ENCODE measurements at places on chromosomes 7 and 10.
A peak's percentile ranks its signal among the peaks of the same experiment; 100 is the strongest.

- no peak for DNase-seq
Measured at GRCh38 chr7:146479040-146479439, 362.4 kb downstream of the CNTNAP2 start.

DNA sequence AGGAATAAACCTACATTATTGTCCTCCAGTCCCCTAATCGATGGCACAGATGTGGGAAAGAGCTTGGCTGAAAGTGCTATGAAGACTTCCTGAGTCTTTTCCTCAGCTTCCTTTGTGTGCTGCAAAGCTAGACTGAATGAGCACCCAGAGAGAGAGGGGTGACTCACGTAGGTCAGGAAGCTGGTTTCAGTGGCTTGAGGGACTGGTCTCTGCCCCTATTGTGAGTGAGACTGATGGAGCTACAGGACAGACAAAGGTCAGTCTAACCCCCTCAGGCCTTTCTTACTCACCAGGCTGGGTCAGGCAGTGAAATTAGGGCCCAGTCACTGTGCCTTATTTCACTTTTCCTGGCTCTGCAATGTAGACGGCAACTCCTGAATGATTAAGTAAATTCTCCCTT, 171.1 kb upstream of the GRB10 start:
- DNase-seq = no peak

GRCh38 chr7:79317728-79318127, 135.7 kb downstream of the MAGI2 start:
- no peak for DNase-seq

GRCh38 chr10:88934900-88935672, 17.5 kb downstream of the ACTA2 start:
- peak; percentile 58 for DNase-seq

DNA sequence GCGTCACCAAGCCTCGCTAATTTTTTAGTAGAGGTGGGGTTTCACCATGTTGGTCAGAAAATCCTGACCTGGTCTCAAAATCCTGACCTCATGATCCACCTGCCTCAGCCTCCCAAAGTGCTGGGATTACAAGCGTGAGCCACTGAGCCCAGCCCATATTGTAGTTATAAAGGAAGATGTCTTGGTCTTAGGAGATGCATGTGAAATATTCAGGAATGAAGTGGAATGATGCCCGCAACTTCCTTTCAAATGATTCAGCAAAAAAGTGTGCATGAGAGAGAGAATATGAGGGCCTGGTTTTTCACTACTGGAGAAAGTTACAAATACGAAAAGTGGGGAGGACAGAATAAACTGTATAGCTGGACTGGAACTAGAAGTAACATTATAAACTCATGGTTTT, 15.9 kb downstream of the TMEM209 start:
- DNase-seq = no peak

DNA sequence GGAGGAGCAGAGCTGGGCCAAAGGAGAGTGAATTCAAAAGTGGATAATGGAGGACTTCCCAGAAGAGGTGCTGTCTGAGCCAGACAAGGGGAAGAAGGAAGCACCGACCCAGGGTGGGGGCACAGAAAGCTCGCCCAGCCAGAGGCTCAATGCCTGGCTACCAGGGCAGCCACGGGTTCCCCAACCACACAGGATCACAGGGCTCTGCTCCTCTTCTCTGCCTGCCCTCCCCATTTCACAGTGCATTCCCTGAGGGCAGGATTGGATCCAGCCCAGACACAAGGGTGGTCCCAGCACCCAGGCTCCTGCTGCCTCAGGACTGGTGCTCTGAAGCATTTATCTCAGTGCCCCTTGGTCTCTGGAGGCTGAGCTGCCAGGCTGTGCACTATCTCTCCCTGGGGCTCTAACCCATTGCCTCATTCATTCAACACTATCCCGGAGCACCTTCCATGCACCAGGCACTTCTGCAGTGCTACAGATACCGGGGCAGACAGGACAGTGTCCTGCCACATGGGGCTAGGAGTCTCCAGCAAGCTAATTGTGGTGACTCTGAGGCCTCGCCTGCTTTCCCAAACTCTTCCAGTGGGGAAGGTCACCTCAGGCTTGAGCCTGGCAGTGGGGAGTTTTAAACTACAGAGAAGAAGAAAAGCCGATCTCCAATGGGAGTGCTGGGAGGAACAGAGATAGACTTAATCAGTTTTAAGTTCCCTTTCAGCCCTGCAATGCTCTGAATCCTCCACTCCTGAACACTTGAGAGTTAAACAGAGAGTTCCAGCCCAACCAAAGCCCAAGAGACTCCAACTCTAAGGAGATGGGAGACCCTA, 201.8 kb upstream of the ZMIZ1 start:
- DNase-seq = no peak

DNA sequence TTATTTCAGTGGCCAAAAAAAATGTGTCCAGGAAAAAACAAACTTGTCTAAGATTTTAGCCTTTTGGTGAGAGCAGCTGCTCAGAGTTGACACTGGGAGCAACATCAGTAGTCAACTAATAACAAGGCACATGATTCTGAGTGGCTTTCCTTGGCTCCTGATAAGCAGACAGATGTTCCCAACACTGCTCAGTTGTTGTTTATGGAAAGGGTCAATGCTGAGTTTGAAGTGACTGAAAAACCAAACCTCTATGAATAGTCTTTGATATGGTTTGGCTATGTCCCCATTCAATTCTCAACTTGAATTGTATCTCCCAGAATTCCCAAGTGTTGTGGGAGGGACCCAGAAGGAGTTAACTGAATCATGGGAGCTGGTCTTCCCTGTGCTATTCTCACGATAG, 12.3 kb downstream of the DYDC1 start:
- DNase-seq = no peak

- no peak for DNase-seq
Measured at GRCh38 chr7:16223963-16224707, 197.2 kb downstream of the CRPPA start.

DNA sequence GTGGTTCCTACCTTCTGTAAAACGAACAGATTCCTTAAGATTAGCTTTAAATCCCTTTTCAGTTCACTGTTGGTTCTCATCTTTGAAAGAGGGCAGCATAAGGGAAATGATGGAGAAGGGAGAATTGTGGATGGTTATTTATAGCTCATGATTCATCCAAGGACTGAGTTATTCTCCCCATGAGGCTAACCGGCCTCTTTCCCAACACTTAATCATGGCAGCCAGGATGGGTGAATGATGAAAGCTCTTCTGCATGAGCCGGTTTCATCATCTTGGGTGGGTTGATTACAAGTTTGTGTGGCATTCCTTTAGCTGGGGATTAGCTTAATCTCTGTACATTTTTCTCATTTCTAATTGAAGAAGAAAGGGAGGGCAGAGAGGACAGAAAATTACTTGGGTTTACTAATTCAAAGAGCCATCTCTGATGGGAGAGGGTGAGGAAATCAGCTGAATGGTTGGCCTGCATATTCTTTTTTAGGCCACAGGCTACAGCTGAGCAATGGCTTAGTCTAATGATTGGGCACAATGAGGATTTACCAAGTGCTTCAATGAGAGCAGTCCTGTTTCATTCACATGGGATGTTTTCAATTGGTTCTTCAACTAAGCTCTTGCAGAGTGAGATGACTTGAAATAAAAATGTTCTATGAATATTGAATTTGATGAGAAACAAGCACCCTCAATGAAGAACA, 250.0 kb downstream of the BMPER start:
- no peak for DNase-seq

GRCh38 chr7:126937171-126937570, 315.6 kb downstream of the GRM8 start:
- no peak for DNase-seq

- DNase-seq = no peak
Measured at GRCh38 chr7:70183278-70183677, 585.0 kb downstream of the AUTS2 start.

GRCh38 chr7:14147532-14147931, 158.1 kb upstream of the ETV1 start:
- no peak for DNase-seq

GRCh38 chr7:30142710-30143109, 7.9 kb downstream of the MTURN start:
- no peak for DNase-seq

GRCh38 chr10:100751211-100751933, 6.0 kb downstream of the PAX2 start:
- no peak for DNase-seq

GRCh38 chr10:106795619-106796018, 368.9 kb downstream of the SORCS1 start:
- DNase-seq = no peak

GRCh38 chr7:1542841-1543747, 12.6 kb downstream of the MAFK start:
- DNase-seq = no peak

DNA sequence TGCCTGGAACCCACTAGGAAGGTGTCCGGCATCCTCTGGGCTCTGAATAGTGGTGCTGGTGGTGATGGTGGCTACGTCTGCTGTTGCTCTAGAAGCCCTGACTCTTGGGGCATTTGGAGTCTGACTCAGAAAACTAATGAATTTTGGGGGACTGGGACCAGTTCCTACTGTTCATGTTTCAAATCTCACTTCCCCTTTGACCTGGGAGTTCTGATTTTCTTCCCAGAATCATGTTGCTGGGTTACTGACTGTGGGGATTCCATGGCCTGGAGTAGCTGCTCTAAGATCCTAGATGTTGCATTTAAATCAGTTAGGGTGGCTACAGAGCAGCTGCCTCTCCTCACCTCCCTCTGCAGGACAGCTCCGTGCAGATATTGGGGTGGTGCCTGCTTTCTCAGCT, 3.2 kb downstream of the TSPAN33 start:
- no peak for DNase-seq

DNA sequence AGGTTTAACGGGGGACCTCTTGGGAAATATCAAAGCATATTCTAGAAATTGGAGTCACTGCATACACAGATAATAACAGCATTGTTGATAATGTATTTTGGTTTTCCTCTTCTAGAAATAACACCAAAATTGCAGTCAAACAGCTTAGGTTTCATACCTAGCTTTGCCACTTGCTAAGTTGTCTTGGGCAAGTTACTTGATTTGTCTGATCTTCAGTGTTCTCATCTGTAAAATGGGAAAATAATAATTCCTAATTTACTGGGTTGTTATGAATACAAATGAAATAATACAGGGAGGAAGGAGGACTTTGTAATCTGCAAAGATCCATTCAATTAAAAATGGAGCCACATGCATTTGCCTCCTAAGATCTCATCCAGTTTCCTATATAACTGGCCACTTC, 20.3 kb upstream of the NUP205 start:
- DNase-seq = no peak

GRCh38 chr7:31160941-31161340, 108.8 kb downstream of the ADCYAP1R1 start:
- DNase-seq = no peak

GRCh38 chr7:140691376-140692045, 5.0 kb upstream of the NDUFB2 start:
- DNase-seq = no peak

GRCh38 chr7:135901585-135902540, 75.3 kb downstream of the MTPN start:
- DNase-seq = no peak

DNA sequence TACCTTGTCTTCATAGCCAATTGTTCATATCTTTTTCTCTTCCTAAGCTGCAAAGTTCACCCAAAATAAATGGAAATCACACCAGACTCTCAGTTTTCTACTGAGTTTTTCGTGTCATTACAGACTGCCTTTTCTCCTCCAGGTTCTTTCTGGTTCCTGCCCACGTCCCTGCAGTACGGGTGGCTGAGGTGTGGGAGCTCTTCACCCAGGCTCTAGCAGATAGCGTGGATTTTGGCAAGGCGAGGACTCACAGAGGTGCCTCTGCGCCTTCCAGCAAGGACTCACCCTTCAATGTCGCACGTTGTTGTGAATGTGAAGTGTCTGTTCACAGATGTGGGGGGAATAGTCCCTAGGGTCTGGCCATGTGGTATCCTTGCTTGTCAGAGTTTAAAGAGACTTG, 71.6 kb downstream of the ABCA13 start:
- DNase-seq = no peak

- no peak for DNase-seq
Measured at GRCh38 chr10:89242345-89242684, 9.3 kb downstream of the LIPA start.

DNA sequence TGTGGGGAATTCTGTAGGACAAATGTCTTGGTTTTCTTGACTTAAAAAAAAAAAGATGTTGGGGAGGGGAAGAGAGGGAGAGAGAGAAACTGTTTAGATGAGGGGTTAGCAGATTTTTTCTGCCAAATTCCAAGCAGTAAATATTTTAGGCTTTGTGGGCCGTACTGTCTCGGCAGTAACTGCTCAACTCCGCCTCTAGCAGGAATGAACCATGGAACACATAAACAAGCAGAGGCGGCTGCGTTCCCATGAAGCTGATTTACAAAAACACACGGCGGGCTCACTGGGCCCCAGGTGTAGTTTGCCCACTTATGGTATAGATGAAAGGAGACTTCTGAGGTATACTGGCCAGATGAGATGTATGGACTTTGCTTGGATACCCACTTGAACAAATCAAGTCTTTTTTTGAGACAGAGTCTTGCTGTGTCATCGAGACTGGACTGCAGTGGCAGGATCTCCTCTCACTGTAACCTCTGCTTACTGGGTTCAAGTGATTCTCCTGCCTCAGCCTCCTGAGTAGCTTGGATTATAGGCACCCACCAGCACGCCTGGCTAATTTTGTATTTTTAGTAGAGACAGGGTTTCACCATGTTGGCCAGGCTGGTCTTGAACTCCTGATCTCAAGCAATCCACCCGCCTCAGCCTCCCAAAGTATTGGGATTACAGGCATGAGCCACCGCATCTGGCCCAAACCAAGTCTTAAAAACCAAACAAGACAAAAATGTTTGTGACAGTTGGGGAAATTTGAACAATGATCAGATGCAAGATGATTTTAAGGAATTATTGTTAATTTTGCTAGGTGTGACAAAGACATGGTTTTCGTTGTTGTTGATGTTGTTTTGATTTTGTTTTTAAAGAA, 9.7 kb upstream of the ADAMTS14 start:
- DNase-seq = no peak

DNA sequence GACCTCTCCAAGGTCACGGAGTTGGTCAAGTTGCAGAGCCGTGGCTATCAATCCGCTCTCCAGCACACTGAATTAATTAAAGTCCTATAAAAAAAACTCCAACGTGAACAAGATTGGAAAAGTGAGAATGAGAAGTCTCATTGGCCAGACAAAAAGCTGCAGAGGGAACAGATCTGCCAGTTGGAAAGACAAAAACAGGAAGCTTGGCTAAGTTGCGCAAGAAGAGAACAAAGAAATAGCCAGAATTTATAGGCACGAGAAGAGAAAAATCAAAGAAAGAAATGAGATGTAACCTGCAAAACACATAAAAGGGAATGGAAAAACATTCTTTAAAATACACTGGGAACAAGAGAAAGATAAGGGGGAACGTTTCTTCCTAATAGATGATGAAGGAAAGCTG, 45.7 kb upstream of the CRTAC1 start:
- DNase-seq = no peak

DNA sequence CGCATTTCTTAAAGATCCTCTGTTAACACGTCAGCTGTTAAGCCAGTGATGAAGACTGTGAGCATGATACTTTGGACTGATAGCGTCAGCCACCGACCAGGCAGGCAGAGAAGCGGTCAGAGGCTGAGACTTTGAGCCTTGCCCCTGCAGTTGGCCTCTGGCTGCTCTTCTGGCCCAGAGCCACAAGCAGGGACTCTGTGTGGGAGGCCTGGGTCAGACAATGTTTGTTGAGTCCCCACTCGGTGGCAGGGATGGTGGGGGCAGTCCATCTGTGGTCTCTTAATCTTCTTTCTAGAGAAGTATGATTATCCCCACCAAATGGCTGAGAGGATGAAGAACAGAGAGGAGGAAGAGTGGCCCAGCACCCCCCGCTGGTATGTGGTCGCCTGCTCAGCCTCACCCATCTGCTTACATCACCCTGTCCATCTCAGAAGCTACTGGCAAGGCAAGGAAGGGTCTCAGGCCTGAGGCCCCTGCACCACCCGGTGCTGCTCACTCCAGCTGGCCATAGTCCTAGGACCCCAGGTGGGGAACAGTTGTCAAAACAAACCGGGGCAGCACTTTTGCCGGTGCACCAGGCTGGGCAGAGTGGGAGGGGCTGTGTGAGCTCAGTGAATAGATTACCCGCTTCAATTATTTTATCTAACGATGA, 202.9 kb downstream of the GRID1 start:
- DNase-seq = no peak
